ENCODE measurements at places on chromosomes 5 and 9.

DNA sequence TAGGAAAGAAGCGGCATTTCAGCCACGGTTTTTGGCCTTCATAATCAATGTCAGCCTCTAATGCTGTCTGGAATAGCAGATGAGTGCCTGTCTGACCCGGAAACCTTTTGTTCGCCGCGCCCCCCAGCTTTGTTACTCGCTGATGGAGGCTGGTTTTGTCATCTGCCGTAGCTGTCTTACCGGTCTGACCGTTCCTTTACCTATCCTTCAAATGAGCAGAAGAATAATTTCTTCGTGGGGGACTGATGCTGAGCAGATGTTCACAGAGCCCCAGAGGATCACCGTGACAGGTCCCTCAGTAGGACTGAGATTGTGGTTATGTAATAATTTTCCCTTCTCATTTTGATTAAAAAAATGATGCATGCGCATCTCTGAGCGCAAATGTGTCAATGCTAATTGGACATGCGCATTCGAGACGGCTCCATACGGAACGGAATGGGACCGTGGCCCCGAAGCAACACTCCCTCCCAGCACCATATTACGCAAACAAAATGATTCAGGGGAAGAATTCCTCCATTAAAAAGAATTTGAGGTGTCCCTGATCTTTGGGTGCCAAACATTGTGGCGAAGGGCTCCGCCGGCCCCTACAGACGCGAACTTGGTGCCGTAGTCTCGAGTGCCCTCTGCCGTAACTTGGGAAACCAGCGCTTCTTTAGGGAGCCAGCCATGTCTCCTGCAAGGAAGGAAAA is 27.6 kb downstream of the TLX3 start:
- peaks cover 6% of the 10 kb centered on the region for H3K4me1 ChIP-seq
- H3K4me3 ChIP-seq: no peak overlapping the region
- H3K27me3 ChIP-seq: peaks cover 3% of the 10 kb centered on the region
- no peaks in the 10 kb centered on the region for H3K36me3 ChIP-seq

DNA sequence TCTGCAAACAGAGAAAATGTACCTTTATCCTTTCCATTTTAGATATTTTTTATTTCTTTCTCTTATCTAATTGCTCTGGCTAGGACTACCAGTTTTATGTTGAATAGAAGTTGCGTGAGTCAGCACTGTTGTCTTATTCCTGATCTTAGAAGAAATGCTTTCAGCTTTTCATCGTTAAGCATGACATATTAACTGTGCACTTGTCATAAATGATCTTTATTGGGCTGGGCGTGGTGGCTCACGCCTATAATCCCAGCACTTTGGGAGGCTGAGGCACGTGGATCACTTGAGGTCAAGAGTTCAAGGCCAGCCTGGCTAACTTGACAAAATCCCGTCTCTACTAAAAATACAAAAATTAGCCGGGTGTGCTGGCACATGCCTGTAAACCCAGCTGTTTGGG is 8.2 kb upstream of the ECM2 start:
- no peaks in the 10 kb centered on the region for H3K36me3 ChIP-seq
- no peaks in the 10 kb centered on the region for H3K4me1 ChIP-seq
- no peak overlapping the region for H3K27ac ChIP-seq
- no peak for DNase-seq
- H3K4me3 ChIP-seq: no peak overlapping the region

DNA sequence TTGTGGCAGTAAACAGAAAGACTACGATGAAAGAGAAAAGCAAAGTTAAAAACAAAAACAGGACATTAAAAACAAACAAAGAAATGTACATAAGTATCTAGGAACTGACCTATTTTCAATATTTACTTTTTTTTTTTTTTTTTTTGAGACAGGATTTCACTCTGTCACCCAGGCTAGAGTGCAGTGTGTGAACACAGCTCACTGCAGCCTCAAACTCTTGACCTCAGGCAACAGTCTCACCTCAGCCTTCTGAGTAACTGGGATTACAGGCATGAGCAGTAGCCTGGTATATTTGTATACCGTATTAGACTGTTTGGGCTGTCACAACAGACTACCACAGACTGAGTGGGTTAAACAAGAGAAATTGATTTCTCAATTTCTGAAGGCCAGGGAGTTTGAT is 1189.1 kb downstream of the CDH9 start:
- no peak for DNase-seq
- no peaks in the 10 kb centered on the region for H3K27me3 ChIP-seq
- H3K4me3 ChIP-seq: no peak overlapping the region
- H3K4me1 ChIP-seq: no peaks in the 10 kb centered on the region
- no peaks in the 10 kb centered on the region for H3K36me3 ChIP-seq
- no peak overlapping the region for H3K27ac ChIP-seq

DNA sequence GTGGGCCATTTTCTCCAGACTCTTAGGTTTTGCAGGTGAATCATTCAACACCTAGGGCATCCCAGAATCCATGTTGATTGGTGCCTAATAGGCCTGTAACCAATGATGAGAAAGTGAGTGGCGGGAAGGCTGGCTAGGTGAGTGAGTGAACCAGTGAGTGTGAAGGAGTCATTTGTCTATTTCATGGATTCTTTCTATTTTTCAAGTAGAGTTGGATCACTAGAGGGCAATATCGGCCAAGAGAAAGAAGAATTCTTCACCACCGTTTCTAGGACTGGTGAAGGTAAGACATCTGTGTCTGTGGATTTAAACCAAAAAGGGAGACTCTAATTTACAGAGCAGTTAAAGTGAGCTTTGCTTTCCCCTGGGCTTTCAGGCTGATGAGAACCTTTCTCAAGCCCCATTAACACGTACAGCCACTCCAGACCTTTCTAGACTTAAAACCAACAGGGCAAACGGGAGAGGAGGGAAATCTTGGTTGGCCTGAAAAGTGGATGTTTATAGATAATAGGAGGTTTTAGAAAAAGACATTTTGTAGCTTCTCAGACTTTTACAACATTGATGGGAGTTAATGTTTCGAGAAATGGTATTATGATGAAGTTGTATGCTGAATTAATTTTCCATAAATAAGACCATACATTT is 114.3 kb upstream of the IL12B start:
- H3K36me3 ChIP-seq: no peaks in the 10 kb centered on the region
- H3K27ac ChIP-seq: no peak overlapping the region
- peak; percentile 26 for DNase-seq
- no peaks in the 10 kb centered on the region for H3K27me3 ChIP-seq

GRCh38 chr5:99315413-99316183 is 386.8 kb upstream of the CHD1 start:
- no peaks in the 10 kb centered on the region for H3K4me1 ChIP-seq
- no peak overlapping the region for H3K27ac ChIP-seq
- no peaks in the 10 kb centered on the region for H3K27me3 ChIP-seq
- no peak for DNase-seq
- H3K36me3 ChIP-seq: no peaks in the 10 kb centered on the region
- no peak overlapping the region for H3K4me3 ChIP-seq

GRCh38 chr9:22416692-22417060 is 29.9 kb upstream of the DMRTA1 start:
- H3K4me1 ChIP-seq: no peaks in the 10 kb centered on the region
- no peak overlapping the region for H3K4me3 ChIP-seq
- no peak for DNase-seq
- no peaks in the 10 kb centered on the region for H3K27me3 ChIP-seq
- H3K27ac ChIP-seq: no peak overlapping the region

GRCh38 chr5:157443041-157443549 is 16.9 kb upstream of the NIPAL4 start:
- no peak for DNase-seq
- H3K4me1 ChIP-seq: no peaks in the 10 kb centered on the region
- H3K36me3 ChIP-seq: no peaks in the 10 kb centered on the region
- H3K27me3 ChIP-seq: no peaks in the 10 kb centered on the region
- H3K4me3 ChIP-seq: no peak overlapping the region

DNA sequence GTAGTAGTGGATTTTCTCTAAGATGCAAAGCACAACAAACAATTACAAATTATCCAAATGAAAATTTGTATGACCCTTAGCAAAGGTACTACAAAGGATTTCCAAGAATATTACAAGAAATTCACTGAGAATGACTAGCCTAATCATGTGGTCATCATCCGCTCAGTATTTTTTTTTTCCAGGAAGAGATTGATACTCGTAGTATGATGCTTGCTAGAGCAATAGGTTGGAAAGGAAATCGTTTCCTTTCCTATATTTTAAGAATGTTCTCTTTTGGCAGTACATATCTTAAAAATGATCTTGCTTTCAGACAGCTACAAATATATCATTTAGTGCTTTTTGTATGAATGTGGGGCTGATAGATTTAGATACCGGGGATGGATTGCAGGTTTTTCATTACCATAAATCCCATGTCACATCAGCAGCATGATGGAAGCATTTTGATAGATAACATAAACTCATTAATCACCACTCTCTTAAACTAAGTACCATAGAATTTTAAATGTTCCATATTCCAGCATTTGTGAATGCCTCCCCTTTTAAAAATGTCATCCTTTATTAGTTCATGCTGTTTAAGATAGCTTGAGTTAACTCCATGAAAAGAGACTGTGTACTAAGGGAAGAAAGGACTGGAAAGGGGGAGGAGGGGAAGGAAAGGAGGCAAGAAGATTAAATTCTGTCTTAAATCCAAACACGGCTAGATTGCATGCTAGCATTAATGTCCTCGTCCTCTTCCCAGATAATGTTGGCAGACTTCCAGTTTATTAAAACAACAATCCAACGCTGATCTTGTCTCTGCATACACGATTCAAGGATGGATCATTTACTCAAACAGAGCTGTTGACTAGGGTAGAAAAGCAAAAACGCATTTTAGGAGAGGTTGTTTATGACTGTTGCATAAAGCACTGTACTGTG is 311.7 kb upstream of the ZNF608 start:
- H3K4me1 ChIP-seq: no peaks in the 10 kb centered on the region
- no peak overlapping the region for H3K4me3 ChIP-seq
- no peak for DNase-seq
- no peak overlapping the region for H3K27ac ChIP-seq
- no peaks in the 10 kb centered on the region for H3K36me3 ChIP-seq

GRCh38 chr5:14463629-14464028 is 118.0 kb upstream of the OTULINL start:
- DNase-seq: no peak
- H3K36me3 ChIP-seq: no peaks in the 10 kb centered on the region
- no peak overlapping the region for H3K4me3 ChIP-seq
- no peaks in the 10 kb centered on the region for H3K27me3 ChIP-seq

DNA sequence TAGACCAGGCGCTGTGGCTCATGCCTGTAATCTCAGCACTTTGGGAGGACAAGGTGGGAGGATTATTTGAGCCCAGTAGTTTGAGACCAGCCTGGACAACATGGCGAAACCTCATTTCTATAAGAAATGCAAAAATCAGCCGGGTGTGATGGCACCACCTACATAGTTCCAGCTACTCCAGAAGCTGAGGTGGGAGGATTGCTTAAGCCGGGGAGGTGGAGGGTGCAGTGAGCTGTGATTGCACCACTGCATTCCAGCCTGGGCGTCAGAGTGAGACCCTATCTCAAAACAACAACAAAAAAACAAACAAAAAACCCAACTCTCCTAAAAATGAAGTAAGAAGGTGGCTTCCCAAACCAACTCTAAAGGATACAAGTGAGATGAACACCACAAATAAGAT is 23.0 kb downstream of the IARS1 start:
- no peak overlapping the region for H3K4me3 ChIP-seq
- H3K4me1 ChIP-seq: peaks cover 3% of the 10 kb centered on the region

GRCh38 chr9:88733651-88734421 is 198.9 kb downstream of the NXNL2 start:
- no peaks in the 10 kb centered on the region for H3K4me1 ChIP-seq
- H3K27me3 ChIP-seq: no peaks in the 10 kb centered on the region

DNA sequence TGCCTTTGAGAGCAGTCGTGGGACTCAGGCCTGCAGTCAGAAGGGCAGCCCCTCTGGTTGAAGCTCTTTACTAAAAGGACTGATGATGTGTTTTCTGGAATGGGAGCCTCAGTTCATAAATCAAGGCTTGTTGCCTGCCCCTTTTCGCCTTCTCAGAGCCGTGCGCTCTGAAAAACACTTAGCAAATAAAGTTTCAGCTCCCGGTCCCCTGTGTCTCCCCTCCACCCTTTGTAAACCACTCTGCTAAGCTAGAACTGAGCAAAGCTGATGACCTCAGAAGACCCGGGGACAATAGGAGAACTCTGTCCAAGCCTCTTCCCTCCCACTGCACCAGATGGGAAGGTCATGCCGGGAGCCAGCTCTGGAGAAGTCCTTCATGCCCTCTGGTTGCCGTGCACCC is 39.3 kb upstream of the ADRA1B start:
- DNase-seq: no peak
- no peak overlapping the region for H3K4me3 ChIP-seq
- H3K27me3 ChIP-seq: no peaks in the 10 kb centered on the region
- no peak overlapping the region for H3K27ac ChIP-seq
- H3K4me1 ChIP-seq: no peaks in the 10 kb centered on the region
- no peaks in the 10 kb centered on the region for H3K36me3 ChIP-seq

DNA sequence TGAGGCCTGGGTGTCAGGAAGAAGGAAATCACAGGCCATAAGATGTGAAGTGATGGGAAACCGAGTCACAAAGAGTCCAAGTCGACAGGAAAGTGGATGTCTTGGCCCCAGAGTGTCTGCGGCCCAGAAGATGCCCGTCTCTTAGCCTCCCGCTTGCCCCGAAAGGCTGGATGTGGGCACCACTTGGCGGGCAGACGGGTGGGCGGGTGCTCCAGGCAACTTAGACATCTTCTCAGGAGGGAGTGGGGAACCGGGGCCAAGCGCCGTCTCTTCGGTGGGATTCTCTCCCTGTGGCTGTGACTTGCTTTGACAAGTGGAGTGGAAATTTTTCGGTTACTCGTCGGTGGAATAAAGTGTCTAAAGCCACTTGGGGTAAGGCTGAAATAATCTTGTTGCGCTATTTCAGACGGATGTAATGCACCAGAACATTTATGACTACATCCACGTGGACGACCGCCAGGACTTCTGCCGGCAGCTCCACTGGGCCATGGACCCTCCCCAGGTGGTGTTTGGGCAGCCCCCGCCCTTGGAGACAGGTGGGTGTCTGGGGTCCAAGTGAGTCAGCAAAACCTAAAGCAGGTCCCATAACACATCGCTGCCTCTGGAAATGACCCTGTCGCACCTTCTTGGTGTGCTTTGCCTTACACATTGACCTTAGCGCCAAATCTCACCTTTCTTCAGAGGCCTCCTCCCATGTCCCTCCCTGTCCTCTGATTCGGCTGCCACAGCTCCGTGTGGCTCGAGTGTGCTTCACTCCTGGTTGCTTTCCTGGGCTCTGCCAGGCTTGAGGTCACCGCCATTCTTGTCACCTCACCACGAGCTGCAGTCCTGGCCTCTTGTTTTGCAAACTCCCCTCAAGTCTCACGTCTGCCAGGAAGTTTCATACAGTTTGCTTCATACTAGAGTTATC is 20.4 kb upstream of the EXOC3 start:
- H3K4me3 ChIP-seq: no peak overlapping the region
- DNase-seq: no peak
- no peaks in the 10 kb centered on the region for H3K4me1 ChIP-seq
- no peaks in the 10 kb centered on the region for H3K27me3 ChIP-seq
- no peak overlapping the region for H3K27ac ChIP-seq

DNA sequence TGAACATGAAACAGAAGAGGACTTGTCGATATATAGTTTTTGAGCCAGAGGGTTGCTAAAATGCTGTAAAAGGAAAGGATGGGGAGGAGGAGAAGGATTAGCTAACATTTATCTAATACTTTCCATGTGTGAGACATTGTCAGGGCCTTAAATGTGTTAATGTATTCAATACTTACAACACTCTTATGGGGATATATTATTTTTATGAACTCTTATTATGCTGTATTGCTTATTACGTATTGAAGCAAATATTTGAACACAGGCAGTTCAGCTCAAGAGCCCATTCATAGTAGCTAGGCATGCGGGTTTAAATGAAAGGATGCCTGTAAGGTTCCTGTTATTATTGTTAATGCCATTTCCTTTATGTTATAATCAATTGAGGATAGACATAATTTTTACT is 391.5 kb downstream of the CCDC171 start:
- no peaks in the 10 kb centered on the region for H3K27me3 ChIP-seq
- no peak overlapping the region for H3K27ac ChIP-seq
- no peaks in the 10 kb centered on the region for H3K4me1 ChIP-seq
- DNase-seq: no peak
- H3K36me3 ChIP-seq: no peaks in the 10 kb centered on the region
- H3K4me3 ChIP-seq: no peak overlapping the region
